Activated naive CD4-positive, alpha-beta T cell treated with anti-CD3 and anti-CD28 coated beads, Interleukin-2, amount 50 U/mL, for 16 hours (primary cell): ENCODE measurements at places on chromosomes 1 and 21.

DNA sequence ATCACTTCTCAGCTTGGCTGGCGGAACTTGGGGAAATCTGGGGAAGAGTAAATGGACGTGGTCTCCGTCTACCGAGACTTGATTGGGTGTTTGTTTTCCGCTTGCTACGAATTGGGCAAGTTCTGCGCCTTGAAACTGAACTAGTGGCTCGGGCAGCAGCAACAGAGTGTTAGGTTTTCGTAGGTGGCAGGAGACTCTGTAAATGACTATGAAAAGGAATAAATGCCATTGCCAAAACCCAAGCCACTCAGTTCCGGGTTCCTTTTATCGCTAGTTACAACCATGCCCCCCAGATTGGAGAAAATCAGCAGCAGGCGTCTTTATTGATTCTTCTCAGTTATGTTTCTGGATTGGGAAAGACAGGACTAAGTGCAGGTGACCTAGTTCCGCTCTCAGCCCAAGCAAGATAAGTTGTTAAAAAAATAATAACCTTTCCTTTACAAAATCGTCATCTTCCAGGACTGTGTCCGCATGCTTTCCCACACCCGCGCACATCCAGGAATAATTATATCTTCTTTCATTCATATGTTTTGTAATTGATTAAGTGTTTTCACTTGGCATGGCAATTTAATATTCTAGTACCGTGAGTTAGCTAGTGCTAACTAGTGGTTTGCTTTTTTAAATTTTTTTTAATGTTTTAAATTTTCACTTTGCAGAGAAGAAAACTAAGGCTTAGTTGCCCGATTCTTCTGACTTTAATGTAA lies 3.4 kb downstream of the LHX9 start:
- no peak for DNase-seq

- no peak for DNase-seq
Observed at GRCh38 chr1:182395906-182396305, 4.3 kb upstream of the GLUL start.

DNA sequence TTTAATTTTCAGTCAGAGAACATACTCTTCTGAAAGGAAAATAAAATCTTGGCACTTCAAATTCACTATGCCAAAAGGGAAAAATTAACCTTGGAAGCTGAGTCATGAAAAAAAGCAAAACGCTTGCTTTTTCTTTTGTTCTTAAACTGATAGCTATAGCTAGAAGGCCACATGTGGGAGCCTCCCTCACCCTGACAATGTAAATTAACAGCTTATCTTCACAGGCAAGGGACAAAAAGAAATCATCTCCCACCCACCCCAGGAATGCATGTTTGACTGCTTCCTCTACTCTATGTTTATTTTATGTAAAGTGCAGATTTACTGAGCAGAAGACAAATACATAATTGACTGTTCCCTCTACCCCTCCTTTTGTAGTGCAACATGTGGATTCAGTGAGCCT lies 38.0 kb downstream of the EBNA1BP2 start:
- no peak for DNase-seq

DNA sequence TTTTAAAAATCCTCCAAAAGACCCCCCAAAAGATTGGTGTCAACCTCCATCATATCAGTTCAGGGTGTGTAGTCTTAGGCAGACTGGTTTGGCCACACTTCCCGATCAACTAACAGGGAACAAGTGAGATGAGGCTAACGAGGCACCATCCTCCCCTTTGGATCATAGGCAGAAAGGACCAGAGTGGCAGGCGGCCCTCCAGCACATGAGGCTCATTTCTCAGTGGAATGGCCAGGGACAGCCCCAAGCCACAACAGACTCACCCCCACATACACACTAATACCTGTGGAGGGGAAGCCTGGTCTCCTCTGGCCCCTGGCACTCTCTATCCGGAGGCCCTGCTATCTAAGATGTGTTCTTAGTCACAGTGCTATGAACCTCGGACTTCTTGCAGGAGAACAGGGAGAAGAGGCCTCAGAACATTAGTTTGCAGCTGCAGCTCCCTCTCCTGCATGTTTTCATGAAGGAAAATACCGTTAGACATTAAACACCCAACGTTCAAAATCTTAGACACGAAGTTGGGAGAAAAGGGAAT lies 17.3 kb upstream of the CAPN2 start:
- DNase-seq, result no peak

DNA sequence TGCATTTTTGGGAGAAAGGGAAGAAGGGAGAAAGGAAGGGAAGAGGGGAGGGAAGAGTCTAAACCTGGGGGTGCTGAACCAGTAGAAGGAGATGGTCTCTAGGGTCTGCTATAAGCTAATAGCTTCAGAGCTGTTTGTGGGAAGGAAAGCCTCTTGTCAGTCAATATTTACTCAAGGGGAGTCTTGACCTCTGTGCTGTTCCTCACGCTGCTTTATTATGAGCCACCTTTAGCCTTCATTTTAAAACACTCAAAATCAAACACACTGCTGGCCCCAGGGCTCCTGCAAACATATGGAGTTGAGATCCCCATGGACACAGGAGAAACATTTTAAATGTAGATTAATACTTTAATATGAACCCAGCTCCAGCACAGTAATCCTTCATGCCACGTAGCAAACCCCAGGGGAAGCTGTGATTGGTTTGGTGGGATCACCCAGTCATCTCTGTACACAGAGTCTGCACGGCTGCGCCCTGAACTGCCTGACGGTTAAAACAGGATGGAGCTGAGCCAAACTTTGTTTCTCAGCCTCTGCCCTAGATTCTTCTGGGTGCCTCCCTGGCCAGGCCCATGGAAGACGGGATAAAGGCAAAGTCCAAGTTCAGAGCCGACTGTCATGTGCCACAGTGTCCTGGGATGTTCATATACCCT lies 40.2 kb upstream of the VWA5B1 start:
- DNase-seq, result no peak

DNA sequence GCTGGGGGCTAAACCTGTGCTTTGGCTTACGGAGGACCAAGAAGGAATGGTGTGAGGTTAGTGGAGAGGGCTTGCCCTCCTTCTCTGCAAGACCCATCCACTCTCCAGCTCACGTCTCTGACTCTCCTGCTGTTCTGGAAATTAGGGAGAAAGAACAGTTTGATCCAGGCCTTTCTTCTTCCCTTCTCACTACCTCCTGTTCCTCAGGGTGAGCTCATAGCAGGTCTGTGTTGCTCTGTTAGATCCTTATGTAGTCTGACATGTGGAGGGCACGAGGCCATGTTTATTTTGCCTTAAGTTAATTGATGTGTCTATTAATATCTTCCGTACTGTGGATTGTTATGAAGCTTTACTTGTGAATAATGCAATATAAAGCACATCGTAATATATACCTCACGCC lies 315.0 kb downstream of the GRIK1 start:
- DNase-seq, result no peak
